ENCODE measurements at places on chromosomes 2 and 18.

- DNase-seq, result no peak
Measured at GRCh38 chr2:215082446-215082845, 56.0 kb downstream of the ABCA12 start.

GRCh38 chr2:219709331-219709761 is 81.9 kb downstream of the SLC4A3 start:
- no peak for DNase-seq

DNA sequence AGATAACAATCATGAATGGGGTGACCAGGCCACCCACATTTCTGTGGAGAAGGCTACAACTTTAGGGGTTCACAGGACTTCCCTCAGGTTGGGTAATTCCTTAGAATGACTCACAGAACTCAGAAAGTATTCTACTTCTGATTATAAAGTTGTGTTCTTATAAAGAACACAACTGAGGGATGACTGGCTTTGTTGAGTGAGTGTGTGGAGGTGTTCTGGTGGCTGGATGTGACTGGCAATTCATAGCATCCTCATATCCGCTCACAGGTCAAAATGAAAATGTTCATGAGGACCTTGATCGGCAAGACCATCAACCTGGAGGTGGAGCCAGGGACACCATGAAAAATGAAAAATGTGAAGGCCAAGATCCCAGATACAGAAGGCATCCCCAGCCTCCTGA is 143.3 kb upstream of the CAB39 start:
- DNase-seq, result no peak

- DNase-seq, result no peak
Measured at GRCh38 chr2:181526014-181526413, 68.8 kb downstream of the ITGA4 start.

DNA sequence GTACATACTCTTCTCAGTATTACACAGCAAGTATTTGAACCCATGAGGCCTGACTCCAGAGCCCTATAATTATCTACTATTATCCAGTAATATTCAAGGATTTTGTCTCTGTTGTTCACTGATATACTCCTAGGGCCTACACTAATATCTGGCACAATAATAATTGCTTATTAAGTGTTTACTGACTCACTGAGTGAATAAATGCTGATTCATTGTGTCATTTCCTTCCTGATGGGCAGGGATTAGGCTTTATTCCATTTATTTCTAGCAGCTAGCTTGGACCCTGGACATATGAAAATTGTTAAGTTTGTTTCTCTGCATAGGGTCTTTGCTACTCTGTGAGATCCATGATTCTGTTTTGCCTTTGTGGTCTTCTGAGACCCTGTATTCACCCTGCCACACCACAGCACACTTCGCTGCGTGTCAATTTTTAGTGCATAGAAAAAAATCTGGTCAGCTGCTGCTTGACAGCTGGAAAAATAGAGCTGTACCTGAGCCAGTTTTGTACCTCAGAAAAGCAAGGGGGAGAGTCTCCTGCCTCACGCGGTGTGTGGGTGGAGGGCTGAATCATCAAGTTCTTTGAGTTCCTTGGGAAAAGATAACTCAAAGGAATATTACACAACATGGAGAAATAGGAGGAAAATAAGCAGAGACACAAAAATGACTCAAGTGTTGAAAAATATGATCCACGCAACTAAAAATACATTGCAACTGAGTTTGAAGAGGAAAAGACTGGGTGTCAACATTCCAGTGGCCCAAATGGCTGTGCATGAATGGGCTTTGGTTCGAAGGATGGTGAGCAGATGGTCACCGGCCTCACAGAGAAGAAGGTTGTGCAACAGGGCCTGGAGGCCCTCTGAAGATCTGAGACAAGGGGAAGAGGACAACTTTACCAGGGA is 18.9 kb upstream of the DPP4 start:
- DNase-seq, result no peak

DNA sequence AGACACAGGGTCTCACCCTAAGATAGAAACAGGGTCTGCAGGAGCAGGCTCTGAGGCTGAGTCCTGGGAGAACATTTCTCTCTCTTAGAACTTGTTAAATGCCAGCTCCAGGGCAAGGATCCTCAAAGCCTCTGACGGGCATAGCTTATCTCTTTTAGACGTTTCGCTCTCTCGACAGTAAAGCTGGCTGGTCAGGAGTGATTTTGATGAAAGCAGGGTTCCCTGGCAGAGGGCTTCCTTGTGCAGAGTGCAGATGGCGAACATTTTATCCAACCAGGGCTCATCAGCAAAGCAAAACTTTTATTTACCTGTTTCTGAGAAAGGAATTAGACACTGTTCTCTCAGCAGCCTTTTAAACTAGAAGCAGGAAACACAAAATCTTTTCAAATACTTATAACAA is 350.8 kb downstream of the ALK start:
- no peak for DNase-seq

GRCh38 chr2:227576812-227577211 is 21.9 kb upstream of the SCYGR2 start:
- DNase-seq, result no peak

GRCh38 chr18:8448130-8448529 is 161.1 kb upstream of the RAB12 start:
- DNase-seq, result no peak

- no peak for DNase-seq
Measured at GRCh38 chr2:217459016-217459415, 543.8 kb downstream of the TNS1 start.

Measured in D341Med (cell line).